ENCODE measurements at places on chromosomes 2 and 18. TPM values are rescaled to one million over a fixed set of nuclear protein-coding genes. Genes with fewer than 3 reads are reported as not detected.

DNA sequence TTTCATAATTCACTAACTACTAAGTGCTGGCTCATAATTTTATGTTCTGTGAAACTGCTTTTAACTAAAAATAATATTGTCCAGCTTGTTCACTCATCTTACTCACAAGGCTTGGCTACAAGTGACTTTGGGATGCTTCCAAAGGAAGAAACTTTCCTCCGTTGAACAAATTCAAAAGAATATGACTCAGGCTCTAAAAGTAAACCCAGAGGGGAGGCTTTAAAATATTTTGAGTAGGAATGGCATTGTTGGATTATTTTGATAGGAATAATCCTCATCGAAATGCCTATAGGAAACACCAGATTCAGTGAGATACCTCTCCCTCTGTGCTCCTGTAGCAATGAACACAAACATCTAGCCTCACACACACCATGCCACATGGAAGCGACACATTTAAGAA lies 25.2 kb upstream of the TLK1 start:
- no peaks in the 10 kb centered on the region for H3K36me3 ChIP-seq
- H3K4me3 ChIP-seq, result no peak overlapping the region
- no peaks in the 10 kb centered on the region for H3K27me3 ChIP-seq
- no peak for DNase-seq
- no peaks in the 10 kb centered on the region for H3K4me1 ChIP-seq
- H3K27ac ChIP-seq, result no peak overlapping the region

- H3K27me3 ChIP-seq, result no peaks in the 10 kb centered on the region
- H3K36me3 ChIP-seq, result no peaks in the 10 kb centered on the region
These were observed 317.6 kb upstream of the REG3G start for GRCh38 chr2:78707776-78708386.

DNA sequence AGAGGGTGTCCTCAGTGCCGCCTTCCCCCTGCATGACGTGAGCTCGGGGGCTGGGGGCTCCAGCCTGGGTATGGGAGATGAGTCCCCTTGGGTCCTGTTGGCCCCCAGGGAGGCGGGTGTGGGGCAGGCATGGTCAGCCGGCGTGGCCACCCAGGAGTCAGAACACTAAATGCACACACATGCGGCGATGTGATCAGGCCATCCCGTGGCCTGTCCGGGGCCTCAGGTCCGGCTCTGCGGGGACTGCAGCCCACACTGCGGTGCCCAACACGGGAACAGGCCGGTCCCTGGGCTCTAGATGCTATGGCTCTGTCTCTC lies 13.8 kb downstream of the ANO7 start:
- no peak overlapping the region for H3K27ac ChIP-seq
- DNase-seq, result no peak
- no peak overlapping the region for H3K4me3 ChIP-seq
- no peaks in the 10 kb centered on the region for H3K27me3 ChIP-seq

DNA sequence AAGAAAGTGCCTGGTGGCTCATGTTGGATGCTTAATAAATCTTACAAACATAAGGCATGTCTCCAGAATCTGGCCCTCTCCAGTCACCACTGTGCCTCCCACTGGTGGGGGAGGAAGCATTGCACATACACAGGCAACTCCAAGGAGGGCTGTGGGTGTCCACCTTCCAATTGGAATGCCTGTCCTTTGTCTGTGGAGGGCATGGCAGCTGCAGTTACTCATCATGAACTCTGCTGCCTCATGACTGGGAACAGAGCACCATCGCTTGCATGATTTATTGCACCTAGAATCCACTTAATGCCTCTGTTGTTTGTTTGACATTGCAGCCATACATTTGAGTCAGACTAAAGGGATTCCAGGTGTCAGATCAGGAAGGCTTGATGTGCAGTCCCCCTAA lies 278.9 kb downstream of the PRKCE start:
- H3K4me1 ChIP-seq, result no peaks in the 10 kb centered on the region
- no peaks in the 10 kb centered on the region for H3K36me3 ChIP-seq
- H3K27me3 ChIP-seq, result no peaks in the 10 kb centered on the region
- H3K4me3 ChIP-seq, result no peak overlapping the region
- H3K27ac ChIP-seq, result no peak overlapping the region

- H3K27me3 ChIP-seq, result no peaks in the 10 kb centered on the region
- no peak overlapping the region for H3K27ac ChIP-seq
- no peaks in the 10 kb centered on the region for H3K36me3 ChIP-seq
- H3K4me1 ChIP-seq, result no peaks in the 10 kb centered on the region
These were observed 213.1 kb upstream of the MC4R start for GRCh38 chr18:60585670-60586069.

GRCh38 chr2:112150447-112150846 lies 12.3 kb downstream of the FBLN7 start:
- no peak overlapping the region for H3K4me3 ChIP-seq
- no peaks in the 10 kb centered on the region for H3K27me3 ChIP-seq
- no peak overlapping the region for H3K27ac ChIP-seq
- H3K36me3 ChIP-seq, result no peaks in the 10 kb centered on the region

DNA sequence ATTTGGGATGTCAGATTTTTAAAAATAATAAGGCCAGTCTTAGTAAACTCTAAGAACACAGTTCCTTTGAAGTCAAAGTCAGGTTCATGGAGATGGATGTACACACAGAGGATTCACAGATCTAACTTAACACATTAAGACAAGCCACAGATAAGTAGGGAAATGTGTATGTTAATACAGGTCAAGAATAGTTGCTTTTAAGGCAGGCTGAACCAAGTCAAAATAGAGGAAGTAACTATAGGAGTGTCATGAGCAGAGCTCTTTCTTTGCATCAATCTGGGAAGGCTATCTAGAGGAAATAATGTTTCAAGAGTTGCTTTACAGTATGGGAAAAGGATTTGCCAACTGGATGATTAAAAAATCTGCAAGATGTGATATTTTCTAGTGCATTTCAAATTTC lies 128.0 kb upstream of the FBXO11 start:
- H3K27ac ChIP-seq, result no peak overlapping the region
- no peaks in the 10 kb centered on the region for H3K4me1 ChIP-seq
- H3K36me3 ChIP-seq, result no peaks in the 10 kb centered on the region
- DNase-seq, result no peak
- no peaks in the 10 kb centered on the region for H3K27me3 ChIP-seq

GRCh38 chr18:48924630-48925490 lies 25.9 kb downstream of the SMAD7 start:
- peaks cover 81% of the 10 kb centered on the region for H3K4me1 ChIP-seq
- H3K27ac ChIP-seq, result no peak overlapping the region
- no peaks in the 10 kb centered on the region for H3K27me3 ChIP-seq
- H3K36me3 ChIP-seq, result peaks cover 8% of the 10 kb centered on the region

DNA sequence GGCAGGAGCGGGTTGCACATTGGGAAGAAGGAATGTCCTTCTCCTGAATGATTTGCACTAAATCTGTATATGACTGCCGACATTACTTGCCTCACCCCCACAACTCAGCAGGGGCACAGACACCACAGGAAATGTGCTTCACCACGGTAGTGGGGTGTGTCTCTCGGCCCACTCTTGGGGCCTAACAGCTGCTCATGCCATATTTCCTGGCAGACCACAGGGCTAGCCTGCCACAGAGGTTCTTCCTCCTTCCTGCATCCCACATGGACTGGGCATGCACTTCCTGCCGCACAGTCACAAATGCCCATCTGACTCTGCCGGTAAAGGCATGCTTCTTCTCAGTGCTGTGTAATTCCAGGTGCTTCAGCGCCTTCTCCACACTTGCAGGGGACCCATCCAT lies 10.3 kb upstream of the PAPOLG start:
- no peaks in the 10 kb centered on the region for H3K36me3 ChIP-seq
- no peak for DNase-seq
- peaks cover 12% of the 10 kb centered on the region for H3K4me1 ChIP-seq
- H3K27me3 ChIP-seq, result no peaks in the 10 kb centered on the region
- no peak overlapping the region for H3K4me3 ChIP-seq
- H3K27ac ChIP-seq, result no peak overlapping the region

- H3K36me3 ChIP-seq, result no peaks in the 10 kb centered on the region
- H3K27me3 ChIP-seq, result no peaks in the 10 kb centered on the region
- no peak overlapping the region for H3K4me3 ChIP-seq
- no peaks in the 10 kb centered on the region for H3K4me1 ChIP-seq
These were observed 8.2 kb upstream of the TANC1 start for GRCh38 chr2:158960193-158960592.

GRCh38 chr18:66136039-66136438 lies 385.2 kb downstream of the CDH7 start:
- DNase-seq, result no peak
- no peaks in the 10 kb centered on the region for H3K4me1 ChIP-seq
- H3K36me3 ChIP-seq, result no peaks in the 10 kb centered on the region
- no peak overlapping the region for H3K4me3 ChIP-seq

DNA sequence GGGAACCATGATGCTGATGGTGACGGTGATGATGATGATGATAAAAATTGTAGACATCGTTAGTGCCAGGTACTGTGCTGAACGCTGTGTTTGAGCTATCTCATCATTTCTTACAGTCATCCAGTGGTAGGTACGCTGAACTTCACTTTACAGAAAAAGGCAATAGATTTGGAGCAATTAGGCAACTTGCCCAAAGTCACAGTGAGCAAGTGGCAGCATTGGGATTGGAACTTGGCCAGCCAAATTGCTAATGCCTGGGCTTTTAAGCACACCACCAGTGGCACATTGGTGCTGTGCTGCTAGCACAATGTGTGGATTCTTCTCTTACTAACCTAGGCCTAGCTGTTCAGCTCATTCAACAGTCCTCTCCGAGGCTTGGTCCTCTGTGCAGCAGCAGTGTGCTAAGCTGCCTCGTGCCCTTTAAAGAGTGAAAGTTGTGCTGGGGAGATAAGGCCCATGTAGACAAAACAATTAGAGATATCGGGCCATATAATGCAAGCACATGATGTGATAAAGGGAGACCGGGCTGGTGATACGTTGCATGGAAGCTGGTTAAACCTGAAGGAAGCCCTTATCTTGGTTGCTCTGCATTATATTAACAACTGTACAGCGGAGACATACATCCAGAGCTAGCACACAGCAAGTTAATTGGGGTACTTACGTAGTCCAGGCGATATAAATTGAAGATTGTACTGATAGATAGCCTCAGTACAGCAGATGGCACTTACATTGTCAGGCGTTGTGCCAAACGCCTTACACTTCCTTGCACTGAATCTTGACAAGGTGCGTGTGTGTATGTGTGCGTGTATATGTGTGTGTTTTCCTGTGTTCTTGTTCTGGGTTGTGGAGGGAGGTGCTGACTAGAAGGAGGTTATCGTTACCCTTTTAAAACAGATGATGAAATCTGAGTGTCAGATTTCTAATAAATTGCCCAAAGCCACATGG lies 28.4 kb downstream of the HK2 start:
- H3K27ac ChIP-seq, result no peak overlapping the region
- no peak overlapping the region for H3K4me3 ChIP-seq
- H3K36me3 ChIP-seq, result no peaks in the 10 kb centered on the region
- no peaks in the 10 kb centered on the region for H3K27me3 ChIP-seq

GRCh38 chr18:10245846-10246175 lies 208.6 kb upstream of the APCDD1 start:
- no peaks in the 10 kb centered on the region for H3K36me3 ChIP-seq
- H3K4me3 ChIP-seq, result no peak overlapping the region
- DNase-seq, result no peak
- H3K27me3 ChIP-seq, result no peaks in the 10 kb centered on the region
- H3K27ac ChIP-seq, result no peak overlapping the region

DNA sequence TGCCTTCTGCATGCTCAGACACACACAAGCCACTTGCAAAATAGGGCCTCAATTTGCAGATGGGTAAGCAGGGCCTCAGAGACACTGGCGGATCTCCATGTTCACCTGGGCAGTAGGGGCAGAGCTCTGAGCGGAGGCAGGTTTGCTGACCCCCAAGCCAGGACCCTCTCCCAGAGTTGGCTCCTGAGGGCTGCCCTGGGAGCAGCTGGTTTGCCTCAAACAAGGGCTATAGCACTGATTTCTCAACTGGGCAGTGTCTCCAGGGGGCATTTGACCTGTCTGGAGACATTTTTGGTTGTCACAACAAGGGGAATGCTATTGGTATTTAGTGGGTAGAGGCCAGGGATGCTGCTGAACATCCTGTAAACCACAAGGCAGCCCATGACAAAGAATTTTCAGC lies 11.6 kb downstream of the GLI2 start:
- H3K27me3 ChIP-seq, result peaks cover 8% of the 10 kb centered on the region
- H3K36me3 ChIP-seq, result no peaks in the 10 kb centered on the region
- DNase-seq, result no peak
- no peak overlapping the region for H3K4me3 ChIP-seq

DNA sequence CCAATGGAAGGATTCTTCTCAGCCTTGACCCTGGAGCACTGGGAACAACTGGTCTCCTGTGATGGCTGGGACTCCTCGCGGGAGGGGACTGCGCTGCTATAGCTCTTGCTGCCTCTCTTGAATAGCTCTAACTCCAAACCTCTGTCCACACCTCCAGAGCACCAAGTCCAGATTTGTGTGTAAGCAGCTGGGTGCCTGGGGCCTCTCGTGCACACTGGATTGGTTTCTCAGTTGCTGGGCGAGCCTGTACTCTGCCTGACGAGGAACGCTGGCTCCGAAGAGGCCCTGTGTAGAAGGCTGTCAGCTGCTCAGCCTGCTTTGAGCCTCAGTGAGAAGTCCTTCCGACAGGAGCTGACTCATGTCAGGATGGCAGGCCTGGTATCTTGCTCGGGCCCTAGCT lies 28.8 kb downstream of the LIPG start:
- H3K4me1 ChIP-seq, result no peaks in the 10 kb centered on the region
- no peak overlapping the region for H3K4me3 ChIP-seq
- no peaks in the 10 kb centered on the region for H3K27me3 ChIP-seq
- H3K27ac ChIP-seq, result no peak overlapping the region
- no peak for DNase-seq

DNA sequence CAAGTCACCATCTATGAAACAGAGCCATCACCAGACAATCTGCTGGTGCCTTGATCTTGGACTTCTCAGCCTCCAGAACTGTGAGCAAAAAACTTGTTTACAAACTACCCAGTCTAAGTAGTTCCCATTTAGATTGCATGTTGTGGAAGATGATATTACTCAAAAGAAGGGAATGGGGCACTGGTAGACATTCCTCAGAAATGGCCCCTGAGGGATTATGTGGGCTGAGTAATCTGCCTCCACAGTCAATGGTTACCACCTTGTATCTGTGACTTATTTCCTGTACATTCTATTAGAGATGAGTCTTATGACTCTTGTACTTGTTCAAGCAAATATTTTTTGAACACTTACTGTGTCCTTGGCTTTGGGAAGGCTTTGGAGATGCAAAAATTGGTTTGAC lies 160.4 kb downstream of the NUP35 start:
- DNase-seq, result no peak
- H3K36me3 ChIP-seq, result no peaks in the 10 kb centered on the region
- H3K27ac ChIP-seq, result no peak overlapping the region
- no peaks in the 10 kb centered on the region for H3K27me3 ChIP-seq
- H3K4me3 ChIP-seq, result no peak overlapping the region

GRCh38 chr2:172856606-172857005 lies 121.0 kb downstream of the RAPGEF4 start:
- no peak for DNase-seq
- H3K36me3 ChIP-seq, result no peaks in the 10 kb centered on the region
- no peak overlapping the region for H3K4me3 ChIP-seq
- H3K4me1 ChIP-seq, result no peaks in the 10 kb centered on the region
- no peak overlapping the region for H3K27ac ChIP-seq

- H3K27me3 ChIP-seq, result no peaks in the 10 kb centered on the region
- H3K27ac ChIP-seq, result peak overlapping the region; percentile 66
- H3K4me3 ChIP-seq, result peak overlapping the region; percentile 74
- peaks cover 77% of the 10 kb centered on the region for H3K4me1 ChIP-seq
- peaks cover 4% of the 10 kb centered on the region for H3K36me3 ChIP-seq
- DNase-seq, result peak; percentile 71
These were observed 477 bp downstream of the ACVR1 start for GRCh38 chr2:157875641-157876065.

The EGR4 gene
- not detected for total RNA-seq

The FOXD4L1 gene
- 0.52 TPM for total RNA-seq

The UNC80 gene
- not detected for total RNA-seq

The SIX3 gene
- not detected for total RNA-seq

The RETREG2 gene
- total RNA-seq, result 123 TPM

The CHST10 gene
- total RNA-seq, result 1.7 TPM

The LHCGR gene
- total RNA-seq, result not detected

The CCL20 gene
- 3.2 TPM for total RNA-seq

All from CD4-positive, alpha-beta memory T cell (primary cell).